ENCODE measurements at places on chromosomes 12 and 14. TPM values are rescaled to one million over a fixed set of nuclear protein-coding genes. Genes with fewer than 3 reads are reported as not detected.

GRCh38 chr12:104964856-104965205 lies 6.7 kb upstream of the SLC41A2 start:
- H3K4me3 ChIP-seq = no peak overlapping the region
- H3K27ac ChIP-seq = no peak overlapping the region
- H3K36me3 ChIP-seq = no peaks in the 10 kb centered on the region
- H3K27me3 ChIP-seq = peaks cover 55% of the 10 kb centered on the region
- H3K4me1 ChIP-seq = peaks cover 3% of the 10 kb centered on the region

DNA sequence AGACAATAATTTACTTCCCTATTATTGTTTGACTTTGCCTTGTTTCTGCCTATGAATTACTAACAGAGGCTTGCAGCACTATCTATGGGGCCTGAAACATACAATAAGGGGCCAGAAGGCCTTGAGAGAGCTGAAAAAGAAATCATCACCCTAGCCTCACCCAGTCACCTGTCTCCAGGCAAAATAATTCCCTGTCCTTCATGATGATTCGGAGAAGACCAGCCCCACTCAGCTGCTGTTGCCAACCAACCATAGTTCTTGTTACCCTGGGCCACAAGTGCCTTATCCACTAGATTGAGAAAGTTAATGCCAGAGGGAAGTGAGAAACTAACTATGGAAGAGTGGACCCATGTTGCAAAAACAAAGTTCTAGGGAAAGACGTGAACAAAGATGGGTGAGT lies 97.1 kb downstream of the ARF6 start:
- peaks cover 28% of the 10 kb centered on the region for H3K36me3 ChIP-seq
- H3K27me3 ChIP-seq = no peaks in the 10 kb centered on the region
- H3K27ac ChIP-seq = no peak overlapping the region

GPRC5D gene
- not detected for total RNA-seq

GRCh38 chr12:121255433-121255832 lies 41.1 kb downstream of the CAMKK2 start:
- no peak for DNase-seq
- no peak overlapping the region for H3K4me3 ChIP-seq
- H3K27ac ChIP-seq = no peak overlapping the region
- no peaks in the 10 kb centered on the region for H3K27me3 ChIP-seq

DNA sequence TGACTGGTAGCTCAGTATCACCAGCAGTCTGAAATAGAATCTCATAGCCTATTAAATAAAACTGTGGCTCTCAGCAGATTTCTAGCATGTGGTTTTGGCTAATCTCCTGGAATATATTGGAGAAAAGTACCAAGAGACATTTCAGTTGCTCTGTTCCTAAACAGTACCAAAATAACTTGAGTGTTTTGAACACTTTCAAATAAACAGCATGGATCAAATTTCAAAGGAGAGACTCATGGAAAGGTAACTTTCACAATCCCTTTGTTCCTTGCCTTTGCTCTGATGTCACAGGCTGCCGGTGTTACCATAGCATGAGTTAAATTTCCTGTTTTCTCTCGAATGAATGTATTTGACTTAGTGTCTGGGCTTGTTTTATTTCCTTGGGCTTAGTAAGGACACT lies 3.4 kb downstream of the ARG2 start:
- DNase-seq = no peak
- H3K4me3 ChIP-seq = no peak overlapping the region
- H3K4me1 ChIP-seq = peaks cover 18% of the 10 kb centered on the region
- H3K27ac ChIP-seq = no peak overlapping the region

GRCh38 chr12:3809357-3810015 lies 56.6 kb upstream of the CRACR2A start:
- H3K27ac ChIP-seq = no peak overlapping the region
- DNase-seq = no peak
- H3K4me1 ChIP-seq = peaks cover 2% of the 10 kb centered on the region
- H3K27me3 ChIP-seq = no peaks in the 10 kb centered on the region
- peaks cover 31% of the 10 kb centered on the region for H3K36me3 ChIP-seq

LRRC9 gene
- total RNA-seq = not detected

DNA sequence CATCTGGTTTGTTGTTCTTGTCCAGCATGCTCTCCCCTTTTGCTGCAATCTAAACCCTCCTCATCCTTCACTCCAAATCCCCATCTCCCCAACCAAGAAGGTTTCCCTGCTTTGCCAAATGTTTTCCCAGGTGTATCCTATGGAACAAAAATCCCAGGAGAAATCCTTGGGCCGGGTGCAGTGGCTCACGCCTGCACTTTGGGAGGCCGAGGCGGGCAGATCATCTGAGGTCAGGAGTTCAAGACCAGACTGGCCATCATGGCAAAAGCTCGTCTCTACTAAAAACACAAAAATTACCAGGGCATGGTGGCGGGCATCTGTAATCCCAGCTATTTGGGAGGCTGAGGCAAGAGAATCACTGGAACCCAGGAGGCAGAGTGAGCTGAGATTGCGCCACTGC lies 5.0 kb downstream of the KSR2 start:
- no peaks in the 10 kb centered on the region for H3K36me3 ChIP-seq
- peaks cover 1% of the 10 kb centered on the region for H3K4me1 ChIP-seq
- H3K27me3 ChIP-seq = peaks cover 35% of the 10 kb centered on the region
- no peak for DNase-seq
- H3K27ac ChIP-seq = no peak overlapping the region

DNA sequence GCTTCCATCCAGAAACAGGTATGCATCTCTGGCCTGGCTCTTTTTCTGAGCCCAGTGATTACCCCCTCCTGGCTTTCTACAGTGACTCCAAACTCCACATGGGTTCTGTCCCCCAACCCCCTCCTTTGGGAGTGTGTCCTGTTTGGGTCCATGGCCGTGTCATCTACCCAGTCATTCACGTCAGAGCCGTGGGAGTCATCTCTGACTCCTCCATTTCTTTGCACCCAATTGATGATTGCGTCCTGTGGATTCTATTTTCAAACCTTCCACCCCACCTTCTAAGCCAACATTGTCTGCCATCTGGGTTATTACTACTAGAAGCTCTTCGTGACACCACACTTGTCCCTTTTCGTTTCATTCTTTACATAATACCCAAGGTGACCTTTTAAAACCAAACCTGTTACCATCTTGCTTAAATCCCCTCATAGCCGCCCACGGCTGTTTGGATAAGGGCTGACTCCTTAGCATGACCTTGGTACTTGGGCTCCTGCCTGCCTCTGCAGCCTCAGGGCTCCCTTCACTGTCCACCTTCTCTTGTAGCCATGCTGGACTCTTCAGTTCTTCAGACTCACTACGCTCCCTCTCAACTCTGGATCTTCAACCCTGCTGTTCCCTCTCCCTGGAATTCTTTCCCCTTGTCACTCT lies 38.1 kb upstream of the NT5DC3 start:
- no peaks in the 10 kb centered on the region for H3K36me3 ChIP-seq
- no peak for DNase-seq
- H3K27me3 ChIP-seq = peaks cover under 1% of the 10 kb centered on the region
- no peak overlapping the region for H3K4me3 ChIP-seq

ADCY6 gene
- total RNA-seq = not detected

DNA sequence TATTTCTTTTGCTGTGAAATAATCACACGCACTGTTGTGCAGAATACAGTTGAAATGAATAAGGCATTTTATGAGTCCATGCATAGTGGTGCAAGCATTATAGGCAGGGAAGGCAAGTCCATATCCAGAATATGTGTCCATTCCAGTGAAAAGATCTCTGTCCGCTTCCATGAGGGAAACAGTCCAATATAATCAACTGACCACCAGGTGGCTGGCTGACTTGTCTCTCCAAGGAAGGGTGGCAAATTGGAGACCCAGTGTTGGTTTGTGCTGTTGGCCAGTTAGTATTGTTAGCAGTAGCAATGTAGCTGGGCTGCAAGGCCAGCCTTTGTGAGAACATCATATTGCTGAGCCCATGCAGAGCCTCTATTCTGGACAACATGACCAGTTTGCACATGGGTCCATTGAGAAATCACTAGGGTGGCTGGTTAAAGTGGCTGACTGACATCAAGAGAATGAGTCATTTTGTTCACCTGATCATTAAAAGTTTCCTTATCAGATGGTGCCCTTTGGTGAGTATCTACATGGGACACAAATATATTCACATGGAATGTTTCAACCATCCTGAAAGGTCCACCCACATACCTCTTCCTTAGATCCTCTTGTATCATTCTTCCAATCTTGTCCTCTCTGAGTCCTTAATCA lies 17.3 kb upstream of the YAF2 start:
- no peak overlapping the region for H3K27ac ChIP-seq
- H3K27me3 ChIP-seq = no peaks in the 10 kb centered on the region
- no peak for DNase-seq
- H3K4me3 ChIP-seq = no peak overlapping the region
- no peaks in the 10 kb centered on the region for H3K4me1 ChIP-seq

- H3K27ac ChIP-seq = no peak overlapping the region
- peak; percentile 56 for DNase-seq
- H3K4me3 ChIP-seq = no peak overlapping the region
- H3K36me3 ChIP-seq = peaks cover 18% of the 10 kb centered on the region
- H3K27me3 ChIP-seq = no peaks in the 10 kb centered on the region
These were observed 43.8 kb downstream of the DDHD1 start for GRCh38 chr14:53109105-53110041.
